M059J (cell line): ENCODE measurements at places on chromosomes 6 and 20. TPM values are rescaled to one million over a fixed set of nuclear protein-coding genes. Genes with fewer than 3 reads are reported as not detected.

TRIM15 gene
- not detected in 2 replicates for total RNA-seq

NKX2-4 gene
- 0.86 and 1.2 TPM in 2 replicates for total RNA-seq

COL11A2 gene
- total RNA-seq, result 0.02 TPM in 1 of 2 replicates, not detected in the other

CALHM6 gene
- 6.3 and 6.9 TPM in 2 replicates for total RNA-seq

CDS2 gene
- 25.8 and 42.0 TPM in 2 replicates for total RNA-seq
